Right cardiac atrium (tissue), 5 donors: ENCODE measurements at places on chromosomes 2 and 18. TPM values are rescaled to one million over a fixed set of nuclear protein-coding genes. Genes with fewer than 3 reads are reported as not detected.

DNA sequence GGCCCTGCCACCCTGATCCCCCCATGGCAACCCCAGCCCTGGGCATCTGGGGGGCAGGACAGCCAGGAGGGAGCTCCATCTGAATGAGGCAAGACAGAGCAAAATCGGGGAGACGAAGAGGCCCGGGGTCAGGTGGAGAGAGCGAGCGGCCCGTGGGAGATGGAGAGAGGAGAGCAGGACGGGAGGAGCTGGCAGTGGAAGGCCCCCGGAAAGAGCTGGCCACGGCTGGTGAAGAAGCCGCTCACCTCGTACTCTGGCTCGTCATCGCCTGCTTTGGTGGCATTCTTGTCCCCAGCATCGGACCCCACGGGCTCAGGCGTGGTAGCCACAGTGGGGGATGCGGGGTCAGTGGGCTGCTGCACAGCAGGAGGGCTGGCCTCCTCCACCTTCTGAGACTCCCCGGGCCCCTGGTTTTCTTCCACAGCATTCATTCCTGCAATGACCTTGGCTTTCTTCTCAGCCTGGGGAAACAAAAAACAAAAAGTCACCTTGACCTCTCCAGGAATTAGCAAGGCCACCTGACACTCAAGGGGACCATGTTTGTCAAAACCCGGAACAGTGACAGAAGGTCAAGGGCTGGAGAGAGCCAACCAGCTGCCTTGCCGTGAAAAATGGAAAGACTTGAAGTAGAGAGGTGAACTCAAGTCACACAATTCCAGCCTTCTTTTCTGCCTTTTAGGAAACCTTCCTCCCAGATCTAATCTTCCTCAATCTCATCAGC lies 79.6 kb upstream of the POMC start:
- no peak for DNase-seq

COL4A4 gene
- 15.1 TPM for total RNA-seq

NEU4 gene
- total RNA-seq: 0.84 TPM

DSG1 gene
- 1.4 TPM for total RNA-seq

AQP12B gene
- total RNA-seq: not detected

- peak; percentile 67 for DNase-seq
Measured at GRCh38 chr2:160407393-160408172, 86.0 kb downstream of the RBMS1 start.

DNA sequence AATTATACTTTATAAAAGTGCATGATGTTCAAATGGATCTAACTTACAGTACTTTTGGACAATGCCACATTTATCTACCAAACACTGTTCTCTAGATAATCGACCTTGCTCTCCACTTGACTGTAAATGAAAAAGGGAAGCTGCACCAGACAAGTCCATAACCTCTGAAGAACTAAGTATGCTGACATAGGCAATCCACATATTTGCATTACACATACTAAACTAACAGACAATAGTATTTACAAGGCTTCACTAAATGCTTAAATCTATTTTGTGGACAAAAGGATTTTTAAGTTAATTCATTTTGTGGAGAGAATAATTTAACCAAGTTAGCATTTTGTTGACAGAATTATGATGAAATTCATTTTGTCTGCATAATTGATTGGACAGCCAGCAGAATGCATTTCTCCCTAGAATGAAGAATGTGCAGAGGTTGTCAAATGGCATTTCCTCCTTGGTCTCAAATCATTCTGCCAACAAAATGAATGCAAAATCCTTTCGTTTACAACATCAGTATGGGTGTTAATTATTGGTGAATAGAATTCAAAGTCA lies 520.9 kb downstream of the CPS1 start:
- DNase-seq: no peak

DNA sequence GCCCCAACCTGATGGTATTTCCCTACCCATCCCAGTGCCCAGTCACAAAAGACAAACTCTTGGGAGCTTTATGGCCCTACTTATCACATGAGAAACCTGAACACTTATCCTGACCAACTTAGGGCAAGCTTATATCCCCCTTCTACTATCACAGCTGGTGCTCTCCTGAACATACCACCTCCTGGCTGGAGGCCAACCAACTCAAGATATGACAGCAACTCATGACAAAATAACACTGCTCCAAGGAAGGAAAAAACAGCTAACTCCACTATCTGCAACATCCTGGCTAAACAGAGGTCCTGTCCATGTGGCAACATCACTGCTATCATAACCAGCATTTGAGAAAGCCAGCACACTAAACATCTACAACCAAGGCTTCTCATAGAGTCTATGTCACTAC lies 20.9 kb upstream of the CLASP1 start:
- DNase-seq: no peak

- DNase-seq: peak; percentile 67
Measured at GRCh38 chr2:27776097-27776496, 4.6 kb downstream of the MRPL33 start.

DNA sequence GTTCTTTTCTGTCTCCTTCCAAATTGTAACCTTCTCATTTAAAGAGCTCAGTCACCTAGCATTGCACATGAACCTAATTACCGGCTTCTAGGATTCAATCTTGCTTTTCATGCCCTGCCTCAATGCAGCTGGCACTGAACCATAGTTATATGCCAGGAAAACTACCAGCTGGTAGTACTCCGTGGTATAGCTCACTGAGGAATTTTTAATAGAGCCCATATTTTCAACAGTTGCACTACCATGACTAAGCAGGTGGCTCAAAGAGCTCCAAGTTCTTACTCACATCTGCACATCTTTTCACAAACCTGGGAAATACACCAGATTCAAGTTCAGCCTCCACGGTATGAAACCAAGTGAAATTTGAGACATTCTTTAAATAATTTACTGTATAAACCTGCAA lies 363.5 kb downstream of the GRB14 start:
- no peak for DNase-seq

CCDC102B gene
- 10.8 TPM for total RNA-seq

POMC gene
- total RNA-seq: 5.4 TPM
